G401 (cell line): ENCODE measurements at places on chromosomes 2 and 18. TPM values are rescaled to one million over a fixed set of nuclear protein-coding genes. Genes with fewer than 3 reads are reported as not detected.

NT5DC4 gene
- total RNA-seq, result not detected in 2 replicates

FIGN gene
- 2.1 and 3.7 TPM in 2 replicates for total RNA-seq

PAX3 gene
- total RNA-seq, result not detected in 2 replicates

DAW1 gene
- total RNA-seq, result not detected in 2 replicates

TGOLN2 gene
- 14.1 and 16.9 TPM in 2 replicates for total RNA-seq

CD8A gene
- total RNA-seq, result 0.14 and 0.86 TPM in 2 replicates

ALLC gene
- not detected in 2 replicates for total RNA-seq

CCDC85A gene
- 0.80 TPM in 1 of 2 replicates, not detected in the other for total RNA-seq

ASPRV1 gene
- total RNA-seq, result 0.55 and 1.3 TPM in 2 replicates

HAAO gene
- not detected in 2 replicates for total RNA-seq

SERPINB3 gene
- not detected in 2 replicates for total RNA-seq

EPC2 gene
- total RNA-seq, result 10.8 and 16.7 TPM in 2 replicates

REEP1 gene
- 1.1 and 4.2 TPM in 2 replicates for total RNA-seq

HTR2B gene
- 4.6 and 5.4 TPM in 2 replicates for total RNA-seq

IL1RN gene
- not detected in 2 replicates for total RNA-seq

ALPI gene
- total RNA-seq, result not detected in 2 replicates

MARCHF4 gene
- 0.06 and 0.14 TPM in 2 replicates for total RNA-seq

FBXO36 gene
- 5.0 and 6.3 TPM in 2 replicates for total RNA-seq

COL3A1 gene
- total RNA-seq, result 347 and 349 TPM in 2 replicates

CTDSP1 gene
- 68.2 and 86.5 TPM in 2 replicates for total RNA-seq

GRP gene
- not detected in 2 replicates for total RNA-seq

EPAS1 gene
- total RNA-seq, result 0.03 TPM in 1 of 2 replicates, not detected in the other

ANKRD23 gene
- total RNA-seq, result 2.2 and 3.5 TPM in 2 replicates

NEB gene
- 0.27 TPM in 1 of 2 replicates, not detected in the other for total RNA-seq

ZC3H6 gene
- 0.98 and 1.7 TPM in 2 replicates for total RNA-seq

SOX11 gene
- total RNA-seq, result not detected in 2 replicates

LAMA1 gene
- total RNA-seq, result 0.03 and 0.31 TPM in 2 replicates

CD8B2 gene
- total RNA-seq, result not detected in 2 replicates

FOSL2 gene
- 12.1 and 16.1 TPM in 2 replicates for total RNA-seq

TEX261 gene
- total RNA-seq, result 26.5 and 33.4 TPM in 2 replicates

ANKRD30BL gene
- not detected in 2 replicates for total RNA-seq

MYO1B gene
- total RNA-seq, result 32.6 TPM in 1 of 2 replicates, not detected in the other

DSC2 gene
- not detected in 2 replicates for total RNA-seq

SERPINB11 gene
- total RNA-seq, result not detected in 2 replicates

ATAD2B gene
- total RNA-seq, result 5.9 and 6.0 TPM in 2 replicates

MDH1B gene
- total RNA-seq, result 2.6 and 6.9 TPM in 2 replicates

RAPGEF4 gene
- not detected in 2 replicates for total RNA-seq

STPG4 gene
- total RNA-seq, result not detected in 2 replicates

EMILIN1 gene
- 2.3 and 3.9 TPM in 2 replicates for total RNA-seq

SMYD1 gene
- total RNA-seq, result not detected in 2 replicates

GREB1L gene
- total RNA-seq, result 7.6 and 11.7 TPM in 2 replicates

PXDN gene
- total RNA-seq, result 16.4 and 25.4 TPM in 2 replicates

GTF2A1L gene
- not detected in 2 replicates for total RNA-seq

HAUS1 gene
- total RNA-seq, result 237 and 250 TPM in 2 replicates

ABHD1 gene
- 0.43 TPM in 1 of 2 replicates, not detected in the other for total RNA-seq

FOXD4L1 gene
- not detected in 2 replicates for total RNA-seq

ALK gene
- total RNA-seq, result not detected in 2 replicates

GPR45 gene
- total RNA-seq, result not detected in 2 replicates

UGT1A3 gene
- total RNA-seq, result not detected in 2 replicates
